ENCODE measurements at places on chromosomes 3 and 15.
A peak's percentile ranks its signal among the peaks of the same experiment; 100 is the strongest.

DNA sequence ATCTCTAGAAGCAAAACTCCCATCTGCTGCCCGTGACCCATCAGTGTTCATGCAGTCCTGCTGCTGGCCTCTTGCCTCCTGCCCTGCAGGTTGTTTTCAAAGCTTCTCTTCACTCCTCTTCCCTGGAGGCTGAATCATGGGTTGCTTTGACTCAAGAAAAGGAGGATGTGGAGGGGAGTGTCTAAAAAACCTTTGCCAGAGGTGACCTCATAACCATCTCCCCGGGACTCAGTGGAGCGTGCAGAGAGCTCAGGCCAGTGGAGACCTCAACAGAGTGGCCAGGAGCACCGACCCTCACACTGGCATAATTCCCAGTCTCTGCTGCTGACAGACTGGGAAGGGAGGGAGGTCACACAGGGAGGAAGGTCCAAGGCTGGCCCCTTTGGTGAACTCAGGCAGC, 60.9 kb upstream of the ITGA11 start:
- DNase-seq: no peak

GRCh38 chr3:120855665-120856437, 52.2 kb upstream of the STXBP5L start:
- peak; percentile 6 for DNase-seq

- DNase-seq: no peak
These were observed 1015.5 kb upstream of the CFAP20DC start for GRCh38 chr3:60065227-60065868.

DNA sequence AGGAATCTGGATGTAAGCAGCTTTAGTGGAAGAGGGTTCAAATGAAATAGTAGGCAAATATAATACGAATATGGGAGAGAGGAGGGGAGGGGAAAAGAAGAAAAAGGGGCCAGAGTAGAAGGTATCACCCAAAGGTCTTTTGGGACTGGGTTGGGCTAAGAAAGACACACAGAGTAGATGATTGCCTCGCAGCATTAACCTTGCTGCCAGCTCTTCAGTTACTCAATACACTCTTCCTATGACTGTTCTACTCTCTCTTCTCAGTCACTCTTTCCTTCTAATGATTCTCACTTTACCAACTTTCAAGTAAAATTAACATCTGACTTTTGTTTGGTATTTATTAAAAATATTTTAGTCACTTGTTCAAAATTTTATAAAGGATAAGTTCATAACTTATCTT, 52.8 kb downstream of the CLASP2 start:
- DNase-seq: no peak

GRCh38 chr3:1955170-1955569, 143.5 kb upstream of the CNTN4 start:
- DNase-seq: no peak

- no peak for DNase-seq
These were observed 8.7 kb upstream of the SUMF1 start for GRCh38 chr3:4475804-4476203.

DNA sequence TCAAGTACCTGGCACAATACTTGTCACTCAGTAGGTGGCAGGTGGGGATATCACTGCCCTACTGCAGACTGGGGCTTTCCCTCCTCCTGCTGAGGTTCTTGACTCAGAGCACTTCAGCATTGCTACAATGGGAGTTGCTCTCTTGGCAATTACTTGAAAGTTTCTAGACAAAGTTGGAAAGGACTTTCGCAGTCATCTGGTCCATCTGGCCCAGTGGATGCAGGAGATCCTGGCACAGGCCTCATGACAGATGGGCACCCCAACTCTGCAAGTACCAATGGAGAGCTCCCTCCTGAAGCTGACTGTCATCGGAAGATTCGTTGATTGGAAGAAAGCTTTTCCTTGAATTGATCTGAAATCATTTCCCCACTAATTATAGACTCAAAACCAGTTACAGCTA, 19.2 kb upstream of the IGF2BP2 start:
- no peak for DNase-seq

GRCh38 chr3:106399761-106400160, 530.9 kb upstream of the CBLB start:
- DNase-seq: no peak

DNA sequence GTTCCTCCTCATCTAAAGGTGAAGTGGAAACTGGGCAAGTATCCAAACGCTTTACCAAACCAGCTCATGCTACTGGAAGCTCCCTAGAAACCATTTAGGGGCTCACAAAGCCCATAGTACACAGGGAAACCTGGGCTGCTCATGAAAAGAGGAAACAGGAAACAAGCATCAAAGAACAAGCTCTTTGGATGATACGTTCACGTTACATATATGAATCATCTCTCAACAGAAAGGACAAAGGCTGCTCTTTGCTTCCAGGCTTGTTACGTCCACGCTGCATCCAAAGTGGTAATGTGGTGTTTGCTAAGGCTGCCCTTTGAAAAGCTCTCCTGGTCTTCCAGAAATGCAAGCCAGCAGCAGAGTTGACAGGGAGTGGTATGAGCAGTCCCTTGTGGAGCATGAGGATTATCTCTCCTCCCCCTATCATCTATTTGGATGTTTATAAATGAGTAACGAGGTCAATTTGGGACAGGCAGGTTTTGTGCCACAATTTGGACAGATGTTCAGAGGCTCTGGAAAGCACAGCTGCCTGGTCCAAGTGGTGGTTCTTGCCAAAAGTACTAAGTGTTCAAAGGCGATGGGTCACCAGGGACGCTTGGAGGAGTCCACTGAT, 98.0 kb upstream of the RORA start:
- no peak for DNase-seq

- no peak for DNase-seq
These were observed 280.6 kb upstream of the ZNF717 start for GRCh38 chr3:76065964-76066363.

GRCh38 chr15:77015646-77016320, 20.9 kb downstream of the PSTPIP1 start:
- no peak for DNase-seq

GRCh38 chr3:97265237-97266005, 451.0 kb downstream of the EPHA6 start:
- DNase-seq: no peak

GRCh38 chr3:188296761-188297612, 143.0 kb downstream of the LPP start:
- DNase-seq: peak; percentile 68

DNA sequence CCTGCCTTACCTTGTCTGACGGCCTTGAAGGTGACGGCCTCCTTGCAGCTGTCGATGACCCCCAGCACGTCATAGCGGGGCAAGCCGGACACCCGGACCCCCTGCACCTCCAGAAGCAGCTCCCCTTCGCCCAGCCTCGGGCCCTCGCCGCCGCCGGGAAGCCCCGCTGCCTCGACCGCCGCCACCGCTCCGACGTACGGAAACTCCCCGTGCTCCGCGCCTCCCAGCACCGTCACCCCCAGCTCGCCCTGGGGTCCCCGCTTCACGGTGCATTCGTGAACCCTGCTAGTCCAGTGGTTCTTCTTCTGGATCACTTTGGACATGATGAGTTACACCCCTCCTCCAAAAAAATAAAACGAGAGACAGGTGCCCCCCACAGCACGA, 740 bp downstream of the MAGI1 start:
- no peak for DNase-seq

GRCh38 chr3:32423534-32423933, 31.9 kb downstream of the CMTM7 start:
- no peak for DNase-seq

DNA sequence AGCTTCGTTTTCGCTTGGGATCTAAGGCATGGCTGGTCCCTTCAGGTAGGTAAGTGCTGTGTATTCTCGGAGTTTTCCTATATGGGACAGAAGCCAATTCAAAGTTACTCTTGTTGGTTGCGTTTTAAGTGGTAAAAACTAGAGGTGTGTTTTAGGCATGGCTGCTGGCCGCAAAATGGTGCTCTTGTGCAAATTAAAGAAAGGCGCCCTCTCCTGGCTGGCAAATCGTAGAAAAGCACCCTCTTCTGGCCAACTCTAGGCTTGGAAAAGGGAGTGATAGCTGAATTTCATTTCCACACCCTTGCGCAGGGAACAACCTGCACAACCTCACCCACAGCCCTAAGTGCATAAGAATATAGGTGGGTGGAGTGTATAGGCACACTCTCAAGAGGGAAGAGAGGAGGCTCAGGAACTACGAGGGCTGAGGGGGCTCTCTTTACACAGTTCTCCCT, 23.5 kb downstream of the DRD3 start:
- no peak for DNase-seq

GRCh38 chr3:197555281-197556261, at the start of gene BDH1:
TSS of gene BDH1 (minus strand) at chr3:197555968. CDS start at chr3:197546443, 9,525 bp downstream.
- no peak for DNase-seq

- DNase-seq: peak; percentile 81
These were observed 15.4 kb downstream of the LRIG1 start for GRCh38 chr3:66485291-66485968.

DNA sequence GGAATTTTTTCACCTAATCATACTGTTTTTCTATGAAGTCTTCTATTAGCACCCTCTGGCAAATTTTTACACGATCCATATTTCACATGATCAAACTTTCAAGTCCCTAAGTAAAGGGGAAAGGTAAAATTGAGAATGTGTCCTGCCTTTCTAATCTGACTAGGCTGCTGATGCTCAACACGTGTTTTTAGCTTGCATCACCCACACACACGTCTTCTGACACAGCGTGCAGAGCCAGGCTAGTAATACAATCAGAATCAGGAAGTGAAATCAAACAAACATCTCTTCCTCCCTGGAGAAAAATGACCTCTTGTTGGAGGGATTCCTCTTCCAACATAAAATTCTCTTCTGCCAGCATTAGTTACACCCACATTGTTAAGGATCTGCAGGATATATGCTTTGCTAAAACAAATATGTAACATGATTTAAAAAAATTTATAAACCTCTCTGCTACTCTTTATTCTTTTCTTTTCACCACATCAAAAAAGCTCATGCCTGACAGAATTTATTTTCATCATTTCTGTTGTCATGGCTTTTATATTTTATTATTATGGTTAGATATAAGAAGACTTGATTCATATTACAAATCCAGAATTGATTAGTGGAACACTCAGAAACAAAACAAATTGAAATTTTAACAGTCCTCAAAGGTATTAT, 122.4 kb downstream of the RAP2B start:
- DNase-seq: peak; percentile 83

- DNase-seq: no peak
These were observed 1.5 kb upstream of the OCA2 start for GRCh38 chr15:28100516-28101195.

DNA sequence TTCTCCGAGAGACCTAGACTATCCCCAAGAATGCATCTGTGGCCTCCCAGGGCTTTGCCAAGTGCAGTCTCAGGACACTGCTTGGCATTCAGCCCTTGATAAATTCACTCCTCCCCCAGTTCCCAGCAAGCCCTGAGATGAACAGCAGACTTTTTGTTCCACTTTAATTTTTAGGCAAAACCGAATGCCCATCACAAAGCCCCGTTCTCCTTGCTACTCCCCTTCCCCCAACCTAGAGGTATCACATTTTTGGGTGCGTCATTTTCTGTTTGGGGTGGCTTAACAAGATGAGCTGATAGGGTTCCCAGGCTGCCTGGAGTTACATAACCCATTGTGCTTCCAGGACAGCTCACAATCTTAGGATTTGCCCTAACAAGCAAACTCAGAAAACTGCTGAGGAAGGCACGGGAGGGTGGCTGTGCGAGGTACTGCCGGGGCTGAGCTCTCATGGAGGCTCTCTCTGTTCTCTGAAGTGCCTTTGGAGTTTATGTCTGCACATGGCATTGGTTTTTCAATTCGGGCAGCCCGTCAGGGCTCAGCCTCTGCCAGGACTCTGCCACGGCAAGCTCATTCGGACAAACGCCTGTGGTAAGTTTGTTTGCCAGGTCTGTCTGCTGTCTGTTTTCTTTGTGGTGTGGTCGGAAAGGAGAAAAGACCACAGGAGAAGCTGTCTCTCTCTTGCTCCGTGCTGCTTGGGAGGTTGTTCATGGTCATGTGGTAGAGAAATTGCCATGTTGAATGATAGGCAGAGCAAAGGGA, at the start of gene TRAK1:
Gene TRAK1, plus strand, starts transcription at position 385 of the 759 bp plus-strand sequence. Its CDS starts 113 bp downstream, at position 498.
- DNase-seq: no peak

- no peak for DNase-seq
These were observed 26.4 kb downstream of the LARS2 start for GRCh38 chr3:45414823-45415222.

GRCh38 chr15:62706317-62706716, 336.2 kb upstream of the TPM1 start:
- DNase-seq: no peak

DNA sequence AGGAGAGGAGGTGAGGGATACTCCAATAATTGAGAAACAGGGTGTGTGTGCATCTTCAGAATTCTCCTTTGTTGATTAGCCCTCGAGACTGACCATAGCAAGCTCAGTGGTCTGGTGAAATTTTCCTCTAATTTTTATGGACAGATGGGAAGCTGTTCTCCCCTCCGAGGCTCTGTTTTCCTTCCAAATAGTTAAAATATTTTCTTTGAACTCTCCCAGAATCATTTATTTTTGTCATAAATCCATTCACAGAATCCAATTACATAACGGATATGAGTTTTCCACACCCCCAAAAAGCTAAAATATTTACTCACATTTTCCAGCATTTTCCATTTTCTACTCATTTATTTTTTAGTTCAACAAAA, 36.5 kb downstream of the QTRT2 start:
- DNase-seq: no peak

- no peak for DNase-seq
These were observed 179.4 kb downstream of the FAM43A start for GRCh38 chr3:194865061-194865460.

Data from non-pigmented ciliary epithelial cell (primary cell).